NCI-H146 (cell line): ENCODE measurements at places on chromosomes 6 and 20.

GRCh38 chr6:157891544-157892362 is 68.7 kb downstream of the SNX9 start:
- DNase-seq: no peak

DNA sequence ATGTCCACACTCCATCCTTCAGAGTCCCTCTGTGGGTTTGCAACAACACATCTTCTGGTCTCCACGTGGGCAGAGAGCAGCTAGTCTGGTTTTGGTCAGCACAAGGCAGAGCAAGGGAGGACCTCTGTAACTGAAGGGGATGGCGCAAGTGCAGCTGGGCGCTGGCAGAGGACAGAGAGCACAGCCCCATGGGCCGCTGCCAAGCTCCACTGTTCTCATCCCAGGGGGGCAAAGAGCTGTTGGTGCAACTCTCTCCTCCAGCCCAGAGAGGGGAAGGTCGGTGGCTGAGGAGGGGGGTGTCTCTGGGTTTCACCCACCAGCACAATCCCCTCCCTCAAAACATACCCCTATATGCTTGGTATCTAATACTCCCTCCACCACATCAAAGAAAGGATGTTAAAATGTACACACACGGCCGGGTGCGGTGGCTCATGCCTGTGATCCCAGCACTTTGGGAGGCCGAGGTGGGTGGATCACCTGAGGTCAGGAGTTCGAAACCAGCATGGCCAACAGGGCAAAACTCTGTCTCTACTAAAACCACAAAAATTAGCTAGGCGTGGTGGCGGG is 9.1 kb downstream of the ATP9A start:
- DNase-seq: no peak

- DNase-seq: no peak
Observed at GRCh38 chr6:161788531-161788930, 514.7 kb upstream of the AGPAT4 start.

DNA sequence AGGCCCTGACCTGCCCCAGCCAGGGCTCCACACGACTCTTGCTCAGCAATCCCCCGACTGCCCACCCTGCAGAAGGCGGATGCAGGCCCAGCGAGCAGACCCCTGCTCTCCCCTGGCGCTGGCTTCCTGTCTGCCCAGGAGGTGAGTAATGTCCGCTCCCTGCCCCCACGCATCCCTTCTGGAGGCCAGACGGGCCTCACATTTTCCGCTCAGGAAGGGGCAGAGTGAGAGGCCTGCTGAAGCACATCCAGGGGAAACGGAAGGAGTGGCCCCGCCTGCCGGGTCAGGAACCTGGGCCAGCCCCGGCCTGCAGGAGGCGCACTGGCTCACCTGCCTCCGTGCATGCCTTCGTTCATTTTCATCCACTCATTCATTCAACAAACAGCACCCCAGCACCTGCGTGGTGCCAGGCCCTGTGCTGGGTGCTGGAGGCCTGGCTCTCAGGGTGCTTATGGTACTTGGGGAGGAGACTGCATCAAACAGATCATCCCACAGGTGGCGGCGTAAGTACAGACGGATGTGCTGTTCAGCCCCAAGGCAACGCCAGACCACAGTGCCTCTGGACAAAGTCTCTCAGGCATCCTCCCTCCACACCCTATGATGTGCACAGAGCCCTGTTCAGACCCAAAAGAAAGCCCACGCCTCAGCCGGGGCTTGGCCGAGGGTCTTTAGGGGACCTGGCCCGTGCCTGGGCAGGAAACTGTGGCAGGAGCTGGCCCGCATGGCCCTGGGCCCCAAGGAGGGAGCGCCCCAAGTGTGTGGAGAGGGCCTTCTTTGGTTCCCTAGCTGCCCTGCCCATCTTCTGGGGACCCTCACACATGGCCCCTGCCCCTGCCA is 112.1 kb downstream of the ASXL1 start:
- peak; percentile 54 for DNase-seq

- DNase-seq: no peak
Observed at GRCh38 chr6:131946992-131947955, 3.9 kb downstream of the CCN2 start.
